ENCODE measurements at places on chromosomes 4 and X.
A peak's percentile ranks its signal among the peaks of the same experiment; 100 is the strongest.

- DNase-seq: no peak
These were observed 131.7 kb upstream of the NALF2 start for GRCh38 chrX:69372435-69372834.

GRCh38 chr4:128803783-128804182 lies 5.7 kb upstream of the JADE1 start:
- DNase-seq: no peak

DNA sequence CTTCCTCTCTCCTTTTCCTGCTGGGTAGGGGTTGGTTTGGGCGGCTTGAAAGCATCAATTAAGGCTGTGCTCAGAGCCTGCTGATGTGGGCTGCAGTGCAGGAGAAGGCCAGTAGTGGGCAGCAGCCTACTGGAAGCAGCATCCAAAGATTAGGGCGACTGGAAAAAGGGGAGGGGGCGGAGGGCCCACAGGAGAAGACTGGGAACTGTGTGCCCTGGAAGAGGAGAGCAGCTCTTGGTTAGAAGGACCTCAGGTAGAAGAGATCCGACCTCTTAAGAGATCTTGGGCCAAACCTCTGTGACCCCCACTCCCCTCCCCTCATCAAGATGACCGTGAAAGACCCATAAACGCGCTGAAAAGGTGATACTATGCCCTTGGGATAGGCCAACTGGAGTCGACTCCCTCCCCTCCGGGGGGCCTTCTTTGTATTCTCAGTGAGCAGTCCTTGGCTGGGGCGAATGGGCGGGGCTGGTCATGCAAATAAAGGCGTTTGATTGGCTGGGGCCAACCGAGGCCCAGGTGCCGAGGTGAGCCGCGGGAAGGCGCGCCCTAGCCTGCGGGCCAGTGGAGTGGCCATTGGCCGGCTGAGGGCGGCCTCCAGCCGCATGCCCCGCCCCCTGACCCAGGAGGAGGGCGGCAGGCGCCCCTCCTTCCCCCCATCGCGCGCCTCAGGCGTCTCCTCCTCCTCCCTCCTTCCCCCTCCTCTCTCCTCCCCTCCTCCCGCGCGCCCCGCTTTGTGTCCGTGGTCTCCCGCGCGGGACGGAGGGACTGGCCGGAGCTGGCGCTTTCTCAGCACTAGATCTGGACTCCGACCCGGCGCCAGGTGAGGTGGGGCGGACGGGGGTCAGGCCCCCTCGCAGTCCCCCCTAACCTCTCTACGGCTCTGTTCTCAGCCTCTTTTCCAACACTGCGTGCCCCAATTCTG lies 10.1 kb downstream of the DLG3 start:
- DNase-seq: peak; percentile 87

DNA sequence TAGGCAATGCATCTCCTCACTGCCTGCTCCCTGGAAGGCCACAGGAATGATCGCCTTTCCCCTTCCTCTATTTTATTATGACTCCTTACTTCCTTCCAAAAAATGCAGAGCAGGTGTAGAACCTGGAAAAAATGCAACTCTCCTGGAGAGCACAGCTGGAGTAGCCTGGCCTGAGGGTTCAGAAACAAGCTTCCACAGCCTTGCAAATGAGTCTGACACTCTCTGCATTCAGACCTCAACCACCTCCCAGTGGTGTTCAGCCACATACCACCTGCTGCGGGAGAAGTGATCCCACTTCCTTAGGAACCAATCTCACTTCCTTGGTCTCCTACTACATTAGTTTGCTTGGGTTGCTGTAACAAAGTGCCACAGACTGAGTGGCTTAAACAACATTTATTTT lies 368.1 kb upstream of the NOCT start:
- DNase-seq: no peak

DNA sequence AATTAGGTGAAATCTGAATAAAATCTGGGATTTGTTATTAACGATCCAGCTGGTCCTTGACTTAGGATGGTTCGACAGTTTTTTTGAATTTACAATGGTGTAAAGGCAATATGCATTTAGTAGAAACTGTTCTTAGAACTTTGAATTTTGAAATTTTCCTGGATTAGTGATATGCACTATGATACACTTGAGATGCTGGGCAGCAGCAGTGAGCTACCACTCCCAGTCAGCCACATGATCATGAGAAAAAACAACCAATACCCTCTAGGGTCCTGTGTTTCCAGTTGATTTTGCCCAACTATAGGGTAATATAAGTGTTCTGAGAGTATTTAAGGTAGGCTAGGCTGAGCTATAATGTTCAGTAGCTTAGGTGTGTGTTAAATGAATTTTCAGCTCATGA lies 303.7 kb downstream of the GPAT3 start:
- DNase-seq: no peak

DNA sequence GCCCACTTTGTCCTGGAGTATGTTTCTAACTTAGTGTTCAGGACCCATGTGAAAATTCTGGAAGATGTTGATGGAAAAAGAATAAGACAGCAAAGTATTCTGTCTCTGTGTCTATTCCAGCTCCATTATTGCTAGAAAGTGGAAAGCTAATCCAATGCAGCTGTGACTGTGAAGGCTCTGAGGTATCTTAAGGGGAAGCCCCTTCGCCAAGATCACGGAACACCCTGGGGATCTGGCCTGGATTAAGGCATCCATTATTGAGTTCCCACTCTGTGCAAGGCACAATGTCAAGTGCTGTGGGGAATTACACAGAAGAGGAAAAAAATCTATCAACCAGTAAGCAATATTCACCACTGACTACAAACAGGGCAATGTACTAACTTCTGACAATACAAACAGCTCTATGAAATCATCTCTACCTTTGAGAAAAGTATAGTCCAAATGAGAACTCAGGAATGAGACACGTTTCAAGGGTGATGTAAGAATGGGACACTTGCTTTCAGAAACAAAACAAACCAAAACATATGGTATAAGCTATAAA lies 222.1 kb downstream of the LDB2 start:
- no peak for DNase-seq

DNA sequence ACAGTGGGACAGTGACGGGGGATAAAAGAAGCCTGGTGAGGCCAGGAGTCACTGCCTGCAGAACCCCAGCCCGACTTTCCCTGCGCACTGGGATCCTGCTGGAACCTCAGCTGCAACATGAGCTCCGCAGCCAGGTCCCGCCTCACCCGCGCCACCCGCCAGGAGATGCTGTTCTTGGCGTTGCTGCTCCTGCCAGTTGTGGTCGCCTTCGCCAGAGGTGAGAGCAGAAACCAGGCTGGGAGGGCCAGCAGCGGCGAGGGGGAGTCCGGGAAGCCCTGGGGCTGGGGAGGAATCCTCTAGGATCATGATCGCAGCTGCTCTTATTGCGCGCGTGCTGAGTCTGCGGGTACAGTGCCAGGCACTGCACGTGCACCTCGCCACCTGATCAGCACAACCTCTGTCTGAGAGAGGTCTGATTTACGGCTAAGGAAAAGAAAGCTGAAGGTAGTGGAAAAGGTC lies at the start of gene PF4V1:
PF4V1 (plus strand) TSS at position 51 of the 459 bp plus-strand sequence; CDS start at position 118, 67 bp downstream.
- DNase-seq: no peak

Measured in NCI-H526 treated with DMSO at 0.1 percent for 48 hours (cell line).